Stimulated activated CD8-positive, alpha-beta memory T cell treated with anti-CD3 and anti-CD28 coated beads, Interleukin-7, amount 100 ng/mL, for 24 hours (primary cell): ENCODE measurements at places on chromosomes 11 and 22.

DNA sequence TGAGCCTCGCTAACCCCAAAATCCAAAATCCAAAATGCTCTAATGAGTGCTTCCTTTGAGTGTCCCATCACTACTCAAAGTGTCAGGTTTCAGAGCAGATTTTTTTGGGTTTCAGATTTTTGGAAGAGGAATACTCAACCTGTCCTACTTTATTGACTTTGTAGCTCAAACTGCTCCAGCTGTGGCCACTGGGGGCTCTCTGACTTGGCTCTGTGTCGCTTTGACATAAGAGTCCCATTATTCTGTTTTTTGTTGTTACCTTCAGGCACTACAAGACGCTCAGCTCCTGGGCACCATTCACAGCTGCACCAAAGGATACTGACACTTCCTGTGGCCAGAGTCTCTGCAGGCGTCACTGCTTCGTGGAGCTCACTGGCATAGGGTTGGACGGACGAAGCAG, 41.1 kb downstream of the PHF21B start:
- DNase-seq = no peak

DNA sequence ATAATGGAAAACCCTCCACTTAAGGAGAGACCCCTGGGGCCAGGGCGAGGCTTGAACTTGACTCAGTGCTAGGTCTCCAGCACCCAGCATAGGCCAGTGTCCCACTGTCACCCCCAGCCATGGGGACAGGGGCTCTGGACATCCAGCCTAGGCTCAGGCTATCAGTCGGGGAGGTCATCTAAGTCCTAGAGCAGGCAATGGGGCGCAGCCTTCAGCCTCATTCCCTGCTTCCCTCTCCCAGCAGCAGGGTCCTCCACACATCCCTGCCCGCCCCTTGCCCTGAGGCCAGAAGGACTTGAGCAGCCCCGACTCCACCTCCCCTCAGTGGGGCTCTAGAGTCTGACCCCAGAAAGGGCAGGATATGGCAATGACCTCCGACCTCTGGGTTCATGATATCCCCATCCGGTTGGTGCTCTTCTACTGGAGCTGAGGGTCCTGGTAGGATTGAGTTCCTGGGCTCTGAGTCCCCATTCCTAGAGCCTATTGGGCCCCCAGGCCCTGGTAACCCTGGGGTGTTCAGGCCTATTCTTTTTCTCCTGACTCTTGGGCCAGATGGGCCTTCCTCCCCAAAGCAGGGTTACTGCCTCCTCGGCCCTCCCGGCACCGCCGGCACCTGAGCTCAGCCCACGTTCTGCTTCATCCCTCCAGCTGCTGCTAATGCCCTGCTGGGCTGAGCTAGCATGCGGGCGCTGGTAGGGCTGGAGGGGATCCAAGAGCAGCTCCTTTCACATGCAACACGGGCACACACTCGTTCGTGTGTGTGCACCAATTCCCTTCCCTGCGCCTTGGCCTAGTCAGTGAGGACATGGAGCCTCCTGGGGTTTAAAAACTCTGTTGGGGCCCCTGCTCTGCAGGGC, 4.4 kb downstream of the CST6 start:
- DNase-seq = no peak

GRCh38 chr22:24420072-24420976, 7.1 kb upstream of the ADORA2A start:
- DNase-seq = no peak

DNA sequence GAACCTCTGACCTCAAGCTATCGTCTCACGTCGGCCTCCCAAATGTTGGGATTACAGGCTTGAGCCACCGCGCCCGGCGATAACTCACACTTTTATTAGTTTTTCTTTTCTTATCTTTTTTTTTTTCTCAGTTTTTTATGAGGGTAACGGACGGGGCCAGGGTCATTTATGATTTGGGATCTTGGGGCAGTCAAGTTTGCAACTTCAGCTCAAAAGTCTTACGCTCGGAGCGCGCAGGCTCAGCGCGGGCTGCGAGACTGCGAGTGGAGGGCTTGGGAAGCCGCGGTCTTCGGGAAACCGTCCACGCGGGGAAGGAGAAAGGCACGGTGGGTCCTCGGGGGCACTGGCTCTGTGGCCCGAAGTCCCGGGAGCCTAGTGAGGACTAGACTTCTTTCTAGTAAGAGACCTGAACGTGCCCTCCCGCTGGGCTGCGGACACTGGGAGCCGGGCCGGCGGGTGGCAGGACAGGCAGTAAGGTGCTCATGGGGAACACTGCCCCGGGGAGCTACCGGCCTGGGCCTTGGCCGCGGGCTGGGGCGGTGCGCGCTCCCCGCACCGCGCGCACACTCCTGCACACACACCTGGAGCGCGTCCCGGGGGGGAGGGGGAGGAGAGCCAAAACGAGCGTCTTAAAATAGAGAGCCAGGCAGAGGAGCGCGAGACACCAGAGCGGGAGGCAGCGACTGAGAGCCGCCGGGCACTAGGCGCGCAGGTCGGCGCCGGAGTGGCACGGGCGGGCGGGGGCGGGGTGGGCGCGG, 476 bp upstream of the BARX2 start:
- no peak for DNase-seq

DNA sequence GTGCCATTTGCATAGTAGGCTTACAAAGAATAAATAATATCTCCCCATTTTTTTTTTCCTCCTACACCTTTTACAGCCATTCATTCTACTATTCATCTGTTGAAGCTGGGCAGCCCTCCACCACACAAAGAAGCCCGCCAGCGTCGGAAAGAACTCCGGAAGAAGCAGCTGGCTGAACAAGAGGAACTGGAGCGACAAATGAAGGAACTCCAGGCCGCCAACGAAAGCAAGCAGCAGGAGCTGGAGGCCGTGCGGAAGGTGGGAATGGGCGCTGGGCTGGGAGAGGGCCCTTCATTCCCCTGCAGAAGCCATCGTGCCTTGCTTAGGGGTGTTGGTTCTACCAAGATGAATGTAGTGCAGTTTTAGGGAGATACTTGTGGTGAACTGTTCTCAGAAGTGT, 68.6 kb downstream of the SWAP70 start:
- DNase-seq = no peak

GRCh38 chr11:35491231-35491871, 34.1 kb downstream of the PAMR1 start:
- no peak for DNase-seq

GRCh38 chr22:19674129-19674928, 40.0 kb upstream of the SEPTIN5 start:
- DNase-seq = no peak

DNA sequence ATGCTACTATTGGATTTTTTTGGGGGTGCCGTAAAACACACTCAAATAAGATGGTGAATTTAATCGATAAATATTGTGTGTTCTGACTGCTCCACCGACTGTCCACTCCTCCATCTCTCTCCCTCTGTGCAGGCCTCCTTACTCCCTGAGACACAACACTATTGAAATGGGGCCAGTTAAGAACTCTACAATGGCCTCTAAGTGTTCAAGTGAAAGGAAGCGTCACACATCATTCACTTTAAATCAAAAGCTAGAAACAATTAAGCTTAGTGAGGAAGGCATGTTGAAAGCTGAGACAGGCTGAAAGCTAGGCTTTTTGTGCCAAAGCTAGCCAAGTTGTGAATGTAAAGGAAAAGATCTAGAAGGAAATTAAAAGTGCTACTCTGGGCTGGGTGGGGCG, 156.7 kb downstream of the CTTN start:
- DNase-seq = no peak

GRCh38 chr22:48181263-48181955, 1419.0 kb downstream of the TBC1D22A start:
- no peak for DNase-seq

- no peak for DNase-seq
Measured at GRCh38 chr22:23071230-23072076, 1.1 kb downstream of the GNAZ start.

GRCh38 chr22:26667140-26667539, 9.8 kb downstream of the MIAT start:
- DNase-seq = no peak

GRCh38 chr11:32172848-32173834, 82.3 kb downstream of the RCN1 start:
- no peak for DNase-seq

DNA sequence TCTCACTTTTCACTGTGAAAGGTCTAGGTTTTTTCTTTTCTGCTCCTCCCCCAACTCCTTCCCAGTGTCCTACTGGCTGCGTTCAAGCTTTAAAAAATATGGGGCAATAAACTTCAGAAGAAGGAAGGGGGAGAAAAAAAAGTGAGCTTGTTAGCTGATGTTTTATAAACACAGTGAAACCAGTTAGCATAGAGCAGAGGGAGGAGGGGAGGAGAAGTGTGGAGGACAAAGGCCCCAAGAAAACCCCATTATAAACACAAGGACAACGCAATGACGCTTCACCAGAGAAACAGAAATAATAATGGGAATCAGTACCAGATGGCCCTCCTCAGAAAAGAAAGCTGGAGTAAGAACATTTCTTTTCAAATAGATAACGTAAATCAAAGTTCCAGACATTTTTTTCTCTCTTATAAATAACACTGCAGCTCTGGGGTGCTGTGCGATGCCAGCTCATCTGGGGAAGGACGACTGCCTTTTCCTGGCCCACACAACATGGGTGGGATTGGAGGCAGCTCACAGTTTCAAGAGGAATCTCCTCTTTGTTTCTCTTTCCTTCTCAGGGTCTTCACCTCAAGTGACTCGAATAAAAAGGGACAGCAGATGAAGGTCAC, 235.4 kb upstream of the NARS2 start:
- DNase-seq = no peak

DNA sequence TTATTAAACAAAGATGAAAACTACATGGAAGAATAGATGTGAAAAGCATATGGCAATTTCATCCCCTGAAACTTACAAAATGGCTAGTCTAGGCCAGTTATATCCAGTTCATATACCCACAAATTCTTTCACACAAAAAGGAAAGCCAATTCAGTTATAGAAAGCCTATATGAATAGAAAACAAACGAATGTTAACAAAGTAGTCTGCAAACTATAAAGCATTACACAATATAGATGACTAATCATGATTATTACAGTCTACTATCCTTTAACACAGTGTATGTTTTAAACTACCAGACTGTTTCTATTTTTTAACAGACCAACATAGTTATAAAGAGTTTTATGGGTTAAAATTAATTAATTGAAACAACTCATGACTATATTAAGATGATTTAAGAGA, 12.1 kb downstream of the DCUN1D5 start:
- no peak for DNase-seq

GRCh38 chr11:119594639-119595249, 134.3 kb downstream of the NECTIN1 start:
- DNase-seq = no peak

DNA sequence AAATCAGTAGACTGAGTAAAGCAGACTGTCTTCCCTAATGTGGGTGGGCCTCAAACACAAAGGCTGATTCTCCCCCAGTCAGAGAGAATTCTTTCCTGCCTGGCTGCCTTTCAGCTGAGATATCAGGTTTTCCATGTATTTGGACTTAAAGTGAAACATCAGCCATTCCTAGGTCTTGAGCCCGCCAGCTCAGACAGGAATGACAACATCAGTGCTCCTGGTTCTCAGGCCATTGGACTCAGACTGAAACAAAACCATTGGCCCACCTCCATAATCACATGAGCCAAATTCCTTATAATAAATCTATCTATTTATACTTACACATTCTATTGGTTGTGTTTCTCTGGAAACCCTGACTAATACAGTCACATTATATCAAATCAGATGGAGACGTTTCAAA, 56.7 kb upstream of the CLPB start:
- DNase-seq = no peak

DNA sequence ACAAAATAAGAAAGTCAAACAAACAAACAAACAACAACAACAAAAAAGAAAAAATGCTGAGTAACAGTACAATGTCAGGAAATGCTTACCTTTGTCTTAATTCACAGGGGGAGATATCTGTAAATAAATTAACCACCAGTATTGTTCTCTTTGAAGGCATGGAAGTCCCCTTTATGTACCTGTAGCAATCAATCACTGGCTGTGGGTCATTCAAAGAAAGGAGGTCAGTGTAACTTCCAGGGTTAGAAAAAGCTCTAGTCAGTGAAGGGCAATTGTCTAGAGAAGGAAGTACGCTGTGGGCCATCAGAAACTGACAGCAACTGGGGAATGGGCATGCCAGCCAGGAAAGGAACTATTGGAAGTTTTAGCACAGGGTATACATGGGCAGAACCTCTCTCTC, 121.5 kb upstream of the LUZP2 start:
- DNase-seq = no peak

DNA sequence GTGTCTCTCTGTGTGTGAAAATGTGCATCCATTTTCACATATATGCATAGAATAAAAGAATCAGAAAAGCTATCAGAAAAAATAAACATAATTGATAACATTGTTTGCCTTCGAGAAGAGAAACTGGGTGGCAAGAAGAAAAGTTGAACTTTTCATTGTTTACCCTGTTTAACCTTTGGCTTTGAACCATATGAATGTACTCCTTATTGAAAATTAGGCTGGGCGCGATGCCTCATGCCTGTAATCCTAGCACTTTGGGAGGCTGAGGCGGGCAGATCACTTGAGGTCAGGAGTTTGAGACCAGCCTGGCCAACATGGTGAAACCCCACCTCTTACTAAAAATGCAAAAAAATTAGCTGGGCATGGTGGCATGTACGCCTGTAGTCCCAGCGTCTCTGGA, 11.9 kb upstream of the OR9Q1 start:
- no peak for DNase-seq

DNA sequence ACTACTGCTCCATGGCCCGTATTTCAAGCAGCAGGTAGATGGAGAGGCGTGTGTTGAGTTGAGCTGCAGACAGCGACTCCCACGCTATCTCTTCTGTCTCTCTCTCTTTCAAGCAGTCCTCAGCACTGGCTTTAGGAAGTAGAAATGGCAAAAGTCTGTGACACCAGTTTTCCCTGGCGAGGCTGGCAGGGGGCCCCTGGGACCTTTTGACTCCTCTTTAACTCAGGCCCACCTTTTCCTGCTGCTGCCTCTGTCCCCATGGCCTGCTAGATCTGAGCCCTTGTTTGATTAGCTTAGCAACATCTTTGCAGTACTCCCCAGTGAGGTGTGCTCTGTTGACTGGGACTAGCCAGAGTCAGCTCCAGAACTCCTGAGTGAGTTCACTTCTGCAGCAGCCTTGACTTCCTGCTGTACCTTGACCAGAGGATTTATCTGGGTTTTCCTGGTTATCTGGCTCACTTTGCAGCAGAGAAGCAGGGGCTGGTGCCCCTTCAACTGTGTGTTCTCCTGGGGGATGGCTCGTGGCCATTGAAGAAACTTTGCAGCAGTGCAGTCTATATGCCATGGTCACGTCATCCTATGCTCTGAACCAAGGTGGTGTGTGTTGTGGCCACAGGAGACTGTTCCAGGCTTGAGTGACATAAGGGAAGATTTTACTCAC, 183.9 kb downstream of the DBX1 start:
- DNase-seq = no peak

- no peak for DNase-seq
Measured at GRCh38 chr11:131005829-131006228, 89.5 kb upstream of the SNX19 start.

GRCh38 chr11:75474240-75474639, 41.2 kb upstream of the KLHL35 start:
- DNase-seq = no peak

DNA sequence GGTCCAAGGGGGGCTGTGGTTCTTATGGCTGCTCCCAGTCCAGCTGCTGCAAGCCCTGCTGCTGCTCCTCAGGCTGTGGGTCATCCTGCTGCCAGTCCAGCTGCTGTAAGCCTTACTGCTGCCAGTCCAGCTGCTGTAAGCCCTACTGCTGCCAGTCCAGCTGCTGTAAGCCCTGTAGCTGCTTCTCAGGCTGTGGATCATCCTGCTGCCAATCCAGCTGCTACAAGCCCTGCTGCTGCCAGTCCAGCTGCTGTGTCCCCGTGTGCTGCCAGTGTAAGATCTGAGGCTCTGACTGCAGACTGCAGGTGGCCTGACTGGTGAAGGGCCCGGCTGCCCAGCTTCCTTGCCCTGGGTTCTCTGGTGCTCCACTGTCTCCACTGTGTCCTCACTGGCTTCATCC, 696 bp downstream of the KRTAP5-5 start:
- no peak for DNase-seq
